ENCODE measurements at places on chromosomes 3 and 15.

DNA sequence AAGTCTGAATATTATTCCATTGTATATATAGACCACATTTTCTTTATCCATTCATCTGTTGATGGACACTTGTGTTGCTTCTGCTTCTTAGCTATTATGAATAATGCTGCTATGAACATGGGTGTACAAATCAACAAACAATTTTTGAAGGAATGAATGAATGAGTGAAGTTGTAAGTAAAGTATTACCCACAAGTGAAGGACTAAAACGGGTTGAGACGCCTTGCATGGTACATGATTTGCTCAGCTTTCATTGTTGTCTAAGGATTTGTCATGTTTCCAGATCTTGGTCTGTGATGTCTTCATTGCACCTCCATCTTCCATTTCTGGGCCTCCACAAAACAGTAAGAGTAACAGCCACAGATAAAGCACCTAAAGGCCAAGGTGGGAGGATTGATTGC is 20.5 kb downstream of the IFT122 start:
- DNase-seq, result no peak

- no peak for DNase-seq
Observed at GRCh38 chr15:29316422-29316821, 46.8 kb upstream of the NSMCE3 start.

DNA sequence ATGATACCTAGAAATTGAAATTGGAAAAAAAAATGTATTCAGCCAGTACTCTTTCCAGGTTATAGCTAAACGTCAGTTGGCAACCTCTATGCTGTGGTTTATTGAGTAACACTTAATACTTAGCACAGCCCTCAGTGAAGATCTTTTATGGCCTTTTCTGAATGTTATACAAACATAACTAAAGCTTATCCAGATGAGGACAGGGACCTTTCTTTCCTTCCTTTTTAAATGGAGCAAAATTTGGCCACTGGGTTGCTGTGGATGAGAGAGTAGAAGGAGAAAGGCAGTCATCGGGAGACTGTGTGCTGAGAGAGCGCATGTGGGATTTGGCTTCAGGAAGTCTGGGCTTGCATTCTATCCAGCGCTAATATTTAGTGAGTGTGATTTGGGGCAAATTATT is 36.1 kb downstream of the IGF1R start:
- no peak for DNase-seq

- no peak for DNase-seq
Observed at GRCh38 chr3:110767838-110768237, 303.8 kb upstream of the NECTIN3 start.

DNA sequence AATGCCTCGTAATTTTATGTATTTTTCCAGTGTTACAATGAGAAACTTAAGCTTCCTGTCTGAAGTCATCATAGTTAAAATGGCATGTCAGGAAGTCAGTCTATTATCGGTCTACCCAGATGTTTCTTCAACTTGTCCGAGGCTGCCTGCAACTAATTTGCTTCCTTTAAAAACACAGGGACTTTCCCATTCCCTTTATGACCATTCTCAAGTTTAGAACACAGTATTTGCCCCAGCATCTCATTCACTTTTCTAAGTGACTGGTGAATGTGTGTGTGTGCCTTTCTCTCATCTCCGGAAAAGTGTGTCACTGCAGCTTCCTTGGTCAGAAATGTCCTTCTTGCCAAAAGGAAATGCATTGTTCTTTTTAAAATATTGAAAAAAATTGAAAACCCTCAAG is 466.6 kb downstream of the RAP2B start:
- no peak for DNase-seq

DNA sequence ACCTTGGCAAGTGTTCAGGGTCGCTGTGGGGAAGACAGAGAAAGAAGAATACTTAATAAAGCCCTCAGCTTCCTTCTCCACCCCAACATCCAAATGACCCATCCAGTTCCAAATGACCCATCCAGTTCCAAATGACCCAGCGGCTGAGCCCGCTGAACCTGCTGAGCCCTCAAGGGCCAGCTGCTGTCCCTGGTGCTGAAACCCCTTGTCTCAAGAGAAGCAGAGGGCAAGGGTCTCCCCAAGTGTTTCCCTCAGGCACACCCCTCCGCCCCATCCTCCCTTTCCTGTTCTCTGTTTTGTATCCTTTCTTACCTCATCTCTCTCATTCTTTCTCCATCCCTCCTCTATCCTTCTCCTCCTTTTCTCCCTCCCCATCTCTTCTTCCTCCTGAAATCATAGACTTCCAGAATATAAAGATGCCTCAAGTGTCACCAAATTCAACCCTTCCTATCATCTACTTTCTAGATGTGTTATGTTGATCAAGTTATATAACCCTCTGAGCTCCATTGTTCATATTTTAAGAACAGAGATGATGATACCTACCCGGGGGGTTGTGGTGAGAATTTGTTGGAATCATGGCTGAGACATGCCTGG is 29.0 kb downstream of the CCDC33 start:
- DNase-seq, result peak; percentile 61

DNA sequence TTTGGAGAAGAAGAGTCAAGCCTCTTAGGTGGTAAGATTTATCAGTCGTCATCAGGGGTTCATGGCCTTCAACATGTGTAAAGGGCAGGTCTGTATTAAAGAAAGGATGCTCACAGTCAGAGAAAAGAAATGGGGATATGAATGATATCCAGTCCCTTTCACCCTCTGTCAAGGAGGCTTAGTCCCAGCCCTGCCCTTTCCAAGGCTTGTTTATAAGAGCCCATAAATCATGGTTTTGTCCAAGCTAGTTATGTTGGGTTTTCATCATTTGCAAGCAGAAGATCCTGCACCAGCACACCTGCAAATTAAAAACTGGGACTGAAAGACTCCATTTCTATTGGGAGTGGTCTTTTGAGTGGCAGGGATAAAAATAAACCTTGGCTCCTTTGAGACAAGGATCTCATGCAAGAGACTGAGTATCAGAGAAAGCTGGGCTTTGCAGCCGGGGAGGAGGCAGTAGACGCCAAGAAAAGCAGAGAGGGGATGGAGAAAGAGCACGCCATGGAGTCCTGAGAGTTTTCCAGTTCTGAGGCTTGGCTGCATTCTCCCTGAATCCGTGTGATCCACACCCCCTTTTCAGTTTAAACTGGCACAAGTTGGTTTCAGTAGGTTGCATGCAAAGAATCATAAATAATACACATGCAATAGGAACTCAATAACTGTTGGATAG is 12.6 kb upstream of the PDIA5 start:
- no peak for DNase-seq

DNA sequence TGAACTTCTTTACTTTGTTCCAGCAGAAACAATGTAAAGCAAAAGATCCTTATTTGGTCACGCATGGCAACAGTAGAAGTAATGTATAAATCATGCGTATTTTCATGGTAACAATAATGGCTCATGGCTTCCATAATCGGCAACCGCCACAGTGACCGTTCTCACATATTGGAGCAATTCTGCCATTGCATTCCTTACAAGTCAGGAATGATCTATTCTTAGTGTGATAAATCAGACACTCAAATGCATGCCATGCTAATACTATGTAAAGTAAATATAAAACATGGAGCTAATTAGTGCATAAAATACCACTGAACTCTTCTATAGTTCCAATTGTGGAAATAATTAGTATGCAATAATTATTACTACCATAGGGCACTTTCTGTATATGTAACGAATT is 13.5 kb upstream of the CERS3 start:
- no peak for DNase-seq

GRCh38 chr3:10792208-10792607 is 23.8 kb upstream of the SLC6A11 start:
- DNase-seq, result no peak

DNA sequence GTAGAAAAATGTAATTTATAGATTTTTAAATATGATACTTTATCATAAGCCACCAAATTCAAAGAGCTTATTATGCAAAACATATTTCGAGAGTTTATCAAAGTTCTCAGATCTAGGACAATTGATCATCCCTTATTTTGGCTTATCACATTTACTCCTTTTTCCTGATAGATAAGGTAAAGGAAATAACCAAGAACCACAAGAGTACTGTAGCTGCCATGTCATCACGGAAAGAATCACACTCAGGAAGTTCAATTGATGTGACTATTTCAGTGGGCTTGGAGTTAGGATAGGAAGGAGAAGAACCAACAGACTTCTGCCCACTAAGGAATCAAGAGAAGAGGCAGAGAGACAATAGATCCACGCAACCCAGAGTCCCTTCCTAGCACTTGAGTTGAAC is 142.7 kb upstream of the TMCO5A start:
- no peak for DNase-seq

DNA sequence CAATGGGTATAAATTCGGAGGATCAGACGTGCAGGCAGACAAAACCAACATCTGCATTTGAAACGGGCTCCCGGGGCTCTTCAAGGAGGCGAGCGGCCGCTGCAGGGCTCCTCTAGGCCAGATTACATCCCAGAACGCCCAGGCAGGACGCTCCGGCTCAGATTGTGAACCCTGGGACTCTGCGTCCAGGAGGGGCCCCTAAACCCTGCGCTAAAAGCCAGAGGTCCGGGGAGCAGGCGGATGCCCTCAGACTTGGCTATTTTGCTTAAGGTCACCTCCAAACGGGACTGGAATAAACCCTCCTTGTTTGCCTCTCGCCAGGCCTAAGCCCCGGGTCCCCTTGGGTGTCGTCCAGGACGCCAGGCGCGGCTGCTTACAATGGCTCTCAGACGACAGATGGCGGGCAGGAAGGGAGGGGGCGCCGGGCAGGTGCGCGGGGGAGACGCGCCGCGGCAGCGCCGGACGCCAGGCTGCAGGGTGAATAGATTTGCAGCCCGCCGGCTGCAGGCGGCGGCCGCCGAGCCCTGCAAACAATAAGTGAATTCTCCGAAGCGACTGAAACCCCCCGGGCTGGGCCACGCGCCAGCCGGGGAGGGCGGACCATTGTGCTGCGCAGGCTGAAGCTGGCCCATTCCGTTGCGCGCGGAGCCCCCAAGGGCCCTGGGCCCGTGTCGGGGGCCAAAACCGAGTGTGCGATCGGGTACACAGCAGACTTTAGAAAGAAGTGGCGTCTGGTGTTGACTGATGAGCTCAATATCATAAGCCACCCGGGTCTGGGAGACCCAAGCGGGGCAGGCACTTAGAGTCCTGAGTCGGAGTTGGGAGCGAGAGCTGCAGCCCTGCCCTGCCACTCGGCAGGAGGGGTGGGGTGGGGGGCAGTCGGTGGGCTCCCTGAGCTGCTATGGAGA is 32.3 kb upstream of the AMOTL2 start:
- DNase-seq, result no peak

DNA sequence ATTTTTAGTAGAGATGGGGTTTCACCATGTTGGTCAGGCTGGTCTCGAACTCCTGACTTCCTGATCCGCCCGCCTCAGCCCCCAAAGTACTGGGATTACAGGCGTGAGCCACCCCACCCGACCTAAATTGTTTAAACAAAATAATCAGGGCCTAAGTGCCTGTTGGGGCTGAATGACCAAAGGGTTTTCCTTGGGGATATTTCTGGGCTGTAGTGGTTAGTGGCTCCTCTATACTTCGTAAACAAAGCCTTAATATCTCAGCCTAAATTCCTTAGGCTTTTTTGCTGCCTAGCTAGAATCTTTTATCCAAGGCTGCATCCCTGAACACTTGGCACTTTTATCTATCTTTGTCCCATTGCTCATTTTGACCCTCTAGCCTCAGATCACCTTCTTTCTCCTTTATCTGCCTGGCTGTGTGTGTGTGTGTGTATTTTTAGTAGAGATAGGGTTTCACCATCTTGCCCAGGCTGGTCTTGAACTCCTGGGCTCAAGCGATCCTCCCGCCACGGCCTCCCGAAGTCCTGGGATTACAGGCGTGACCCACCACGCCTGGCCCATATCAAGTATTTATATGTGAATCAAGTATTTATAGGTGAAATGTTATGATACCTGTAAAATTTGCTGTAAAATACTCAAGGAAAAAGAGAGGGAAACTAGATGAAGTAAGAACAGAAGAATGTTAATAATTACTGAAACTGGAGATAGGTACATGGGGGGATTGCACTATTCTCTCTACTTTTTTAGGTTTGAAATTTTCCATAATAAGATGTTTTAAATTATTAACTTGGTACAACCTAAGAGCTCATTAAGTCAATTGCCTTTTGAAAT is 1.8 kb downstream of the NUSAP1 start:
- no peak for DNase-seq

- DNase-seq, result no peak
Observed at GRCh38 chr15:85760531-85761371, 34.0 kb downstream of the KLHL25 start.

- DNase-seq, result no peak
Observed at GRCh38 chr15:84151205-84151931, 84.2 kb upstream of the GOLGA6L4 start.

GRCh38 chr15:58585693-58586443 is 154.1 kb downstream of the LIPC start:
- DNase-seq, result peak; percentile 44

DNA sequence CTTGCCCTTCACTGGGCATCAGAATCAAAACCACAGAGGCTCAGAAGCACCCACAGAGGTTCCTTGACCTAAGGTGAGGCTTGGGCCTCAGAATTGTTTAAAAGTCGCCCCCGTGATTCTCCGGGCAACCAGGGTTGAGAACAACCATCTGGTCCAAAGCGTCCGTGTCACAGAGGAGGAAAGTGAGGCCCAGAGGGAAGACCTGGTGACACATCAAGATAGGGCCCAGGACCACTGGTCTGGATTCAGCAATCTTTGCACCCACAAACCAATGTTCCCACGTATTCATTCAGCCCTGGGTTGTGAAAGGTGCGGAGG is 272.6 kb downstream of the UACA start:
- DNase-seq, result no peak

DNA sequence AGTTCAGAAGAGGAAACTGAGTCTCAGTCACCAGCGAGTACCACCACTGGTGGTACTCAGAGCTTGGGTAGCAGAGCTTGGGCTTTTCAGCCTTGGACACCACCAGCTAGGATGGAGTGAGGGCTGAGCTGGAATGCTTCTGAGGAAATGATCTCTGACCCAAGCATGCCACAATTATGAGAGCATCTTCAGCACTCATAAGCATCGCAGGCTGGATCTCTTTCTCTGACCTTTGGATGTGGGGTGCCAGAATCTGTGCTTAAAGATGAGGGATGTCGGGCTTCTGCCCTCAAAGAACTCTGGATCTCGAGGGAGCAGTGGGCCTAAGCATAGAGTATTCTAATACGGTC is 36.4 kb downstream of the ZNF710 start:
- no peak for DNase-seq

DNA sequence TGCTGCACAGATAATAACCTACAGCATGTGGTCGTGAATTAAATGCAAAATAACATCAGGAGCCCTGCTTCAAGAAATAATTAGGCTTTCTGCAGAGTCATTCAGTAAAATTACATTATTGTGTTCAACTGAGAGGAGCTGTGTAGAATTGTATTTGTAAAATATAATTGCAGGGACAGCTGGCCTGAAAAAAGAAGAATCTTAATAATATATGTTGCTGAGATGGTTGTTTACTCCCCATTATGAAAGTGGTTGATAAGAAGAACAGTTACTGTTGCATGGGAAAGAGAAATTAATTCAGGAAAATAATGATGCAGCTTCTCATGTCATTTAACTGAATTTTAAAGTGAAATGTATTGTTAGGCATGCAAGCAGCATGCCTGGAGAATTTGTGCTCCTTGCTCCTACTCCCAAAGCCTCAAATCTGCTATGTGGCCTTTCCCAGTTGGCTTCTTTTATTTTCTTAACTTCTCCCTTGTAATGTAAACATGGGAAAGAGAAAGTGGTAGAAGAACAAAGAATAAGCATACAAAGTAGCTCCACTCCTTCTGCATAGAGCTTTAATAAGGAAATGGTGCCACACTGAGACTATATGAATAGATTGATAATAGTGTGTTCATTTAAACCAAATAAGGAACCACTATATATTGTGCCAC is 100.1 kb downstream of the VGLL3 start:
- DNase-seq, result no peak

Data from Karpas-422 (cell line).